ENCODE measurements at places on chromosomes 7 and 10.

- no peak for DNase-seq
These were observed 221.6 kb upstream of the IMMP2L start for GRCh38 chr7:111783854-111784253.

DNA sequence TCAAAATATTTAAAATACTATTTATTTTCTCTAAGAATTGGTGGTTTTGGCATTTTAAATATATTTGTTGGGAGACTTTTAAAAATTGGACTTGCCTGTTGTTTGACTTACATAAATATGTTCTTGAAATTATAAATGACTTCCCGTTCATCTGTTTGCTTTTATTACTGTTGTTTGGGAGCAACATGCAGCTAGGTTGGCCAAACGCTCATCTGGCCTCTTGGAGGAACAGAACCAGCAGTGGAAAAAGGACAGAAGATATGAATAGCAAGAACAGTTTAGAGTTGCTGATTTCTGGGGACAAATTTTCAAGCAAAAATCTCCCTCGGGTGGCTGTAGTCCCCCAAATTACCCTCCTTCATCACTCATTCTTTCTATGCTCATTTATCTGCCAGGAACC lies 41.6 kb downstream of the PLXDC2 start:
- DNase-seq: no peak

- no peak for DNase-seq
These were observed 113.3 kb downstream of the TACC2 start for GRCh38 chr10:122102146-122102868.

- no peak for DNase-seq
These were observed 77.0 kb downstream of the ZNF277 start for GRCh38 chr7:112283382-112283910.

GRCh38 chr10:77317221-77317620 lies 320.4 kb downstream of the KCNMA1 start:
- no peak for DNase-seq

DNA sequence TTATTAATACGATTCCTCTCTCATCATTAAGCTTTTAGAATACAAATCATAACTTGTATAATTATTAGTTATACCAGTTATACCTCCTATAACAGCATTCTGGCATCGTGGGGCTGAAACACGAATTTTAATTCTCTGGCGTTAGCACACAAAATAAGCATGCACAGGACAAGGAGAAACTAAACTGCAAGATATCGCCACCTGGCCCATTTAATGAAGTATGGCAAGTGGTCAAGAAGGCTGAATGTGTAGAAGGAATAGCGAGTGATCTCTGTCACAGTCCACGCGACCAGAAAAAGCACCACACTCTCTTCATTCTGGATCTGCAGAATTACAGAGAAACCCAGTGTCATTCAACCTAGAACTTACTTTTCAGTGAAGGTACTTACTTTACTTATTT lies 18.1 kb downstream of the HACD1 start:
- DNase-seq: no peak

GRCh38 chr7:112370436-112370835 lies 79.8 kb upstream of the IFRD1 start:
- no peak for DNase-seq

DNA sequence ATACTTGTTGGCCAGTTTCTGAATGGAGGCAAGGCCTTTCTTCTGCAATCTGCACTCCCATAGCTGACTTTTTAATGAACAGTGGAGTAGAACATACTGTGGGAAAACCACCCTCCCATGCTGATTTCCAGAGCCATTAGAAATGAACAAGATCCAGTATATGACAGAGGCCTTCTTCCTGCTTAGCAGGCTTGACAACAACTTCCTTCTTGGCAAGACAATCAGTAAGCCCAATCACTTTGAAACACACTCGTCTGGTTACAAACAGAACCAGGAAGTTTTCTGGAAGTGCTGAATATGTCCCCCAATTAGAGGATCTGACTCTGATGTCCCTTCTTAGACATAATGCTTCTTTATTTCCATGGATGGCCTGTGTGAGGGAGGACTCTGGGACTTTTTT lies 103.4 kb downstream of the SAMD9 start:
- DNase-seq: no peak

GRCh38 chr7:80057488-80057887 lies 77.1 kb upstream of the GNAI1 start:
- no peak for DNase-seq

Data from central memory CD4-positive, alpha-beta T cell (primary cell).